ENCODE measurements at places on chromosomes 1 and 21. TPM values are rescaled to one million over a fixed set of nuclear protein-coding genes. Genes with fewer than 3 reads are reported as not detected.

Gene NPHP4
- 11.3 TPM for total RNA-seq

Gene MYOG
- total RNA-seq, result not detected

Gene SRGAP2B
- total RNA-seq, result 31.4 TPM

Gene GPR161
- 15.7 TPM for total RNA-seq

Gene CORT
- not detected for total RNA-seq

Gene CLCA2
- 65.8 TPM for total RNA-seq

Gene CENPF
- 6.4 TPM for total RNA-seq

Gene ATXN7L2
- total RNA-seq, result 4.9 TPM

Gene OR10Z1
- total RNA-seq, result not detected

Gene CYP4A11
- total RNA-seq, result not detected

Gene S100A1
- total RNA-seq, result not detected

Gene KISS1
- total RNA-seq, result not detected

Gene HFM1
- 9.3 TPM for total RNA-seq

Gene C1QTNF12
- not detected for total RNA-seq

Gene AMY1C
- total RNA-seq, result not detected

Gene CFH
- 36.8 TPM for total RNA-seq

Gene LCE4A
- total RNA-seq, result not detected

Gene LCE6A
- not detected for total RNA-seq

Gene F13B
- not detected for total RNA-seq

Gene CFHR3
- total RNA-seq, result not detected

Gene RAB3B
- 2.0 TPM for total RNA-seq

Gene PCP4L1
- 3.7 TPM for total RNA-seq

Gene TXLNA
- total RNA-seq, result 45.7 TPM

Gene DNM3
- total RNA-seq, result 15.5 TPM

Gene LCK
- total RNA-seq, result 6.4 TPM

Gene SAMD13
- not detected for total RNA-seq

Gene FAM163A
- 2.5 TPM for total RNA-seq

Gene TAS1R3
- total RNA-seq, result 0.74 TPM

Gene RFX5
- total RNA-seq, result 13.0 TPM

Gene LCE2D
- total RNA-seq, result not detected

Gene STPG1
- total RNA-seq, result 4.2 TPM

Gene ADORA3
- total RNA-seq, result 5.2 TPM

Gene ELF3
- total RNA-seq, result 287 TPM

Gene GJC2
- 4.4 TPM for total RNA-seq

Gene LRRN2
- 3.4 TPM for total RNA-seq

Gene AXDND1
- not detected for total RNA-seq
